KBM-7 (cell line): ENCODE measurements at places on chromosomes 12 and 14.

DNA sequence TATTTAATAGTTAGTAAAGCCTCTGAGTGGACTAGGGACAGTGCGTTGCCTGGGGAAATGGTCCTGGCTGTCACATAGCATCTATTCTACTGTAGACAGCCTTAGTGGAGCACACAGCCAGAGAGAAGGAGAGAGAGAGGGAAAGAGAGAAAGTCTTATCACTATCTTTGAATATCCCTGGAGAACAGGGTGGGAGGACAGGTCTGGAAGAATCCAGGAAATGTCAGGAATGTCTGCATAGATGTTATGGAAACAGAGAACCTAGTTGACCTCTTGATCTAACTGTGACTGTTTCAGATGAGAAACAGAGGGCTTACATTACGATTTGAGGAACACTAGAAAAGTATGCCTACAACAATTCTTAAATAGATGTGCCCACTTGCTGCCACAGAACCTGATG, 92.8 kb downstream of the SLC15A5 start:
- no peak for DNase-seq

GRCh38 chr14:72699852-72700257, 194.0 kb downstream of the DPF3 start:
- DNase-seq: peak; percentile 83

DNA sequence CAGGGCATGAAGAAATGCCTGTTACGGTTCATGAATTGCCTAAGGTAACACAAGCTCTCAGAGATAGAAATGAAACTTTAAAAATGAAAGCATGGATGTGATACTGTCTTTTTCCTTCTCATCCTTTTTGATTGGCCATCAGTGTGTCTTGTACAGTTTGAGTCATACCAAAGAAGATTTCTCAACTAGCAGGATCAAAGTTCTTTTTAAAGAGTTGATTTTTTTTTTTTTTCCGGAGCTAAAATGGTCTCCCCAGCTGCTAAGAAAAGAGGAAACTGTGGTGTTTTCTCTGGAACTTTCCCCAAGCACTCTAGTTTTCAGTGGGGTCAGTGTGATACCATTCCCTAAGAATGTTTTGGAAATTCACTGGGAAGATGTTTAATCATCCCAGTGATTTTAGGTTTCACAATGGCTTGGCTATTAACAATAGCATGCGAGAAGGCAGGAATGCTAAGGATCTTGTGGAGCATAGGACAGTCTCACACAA, 105.0 kb downstream of the ETNK1 start:
- peak; percentile 43 for DNase-seq

- DNase-seq: no peak
Observed at GRCh38 chr14:22572562-22573058, 16.4 kb downstream of the DAD1 start.

DNA sequence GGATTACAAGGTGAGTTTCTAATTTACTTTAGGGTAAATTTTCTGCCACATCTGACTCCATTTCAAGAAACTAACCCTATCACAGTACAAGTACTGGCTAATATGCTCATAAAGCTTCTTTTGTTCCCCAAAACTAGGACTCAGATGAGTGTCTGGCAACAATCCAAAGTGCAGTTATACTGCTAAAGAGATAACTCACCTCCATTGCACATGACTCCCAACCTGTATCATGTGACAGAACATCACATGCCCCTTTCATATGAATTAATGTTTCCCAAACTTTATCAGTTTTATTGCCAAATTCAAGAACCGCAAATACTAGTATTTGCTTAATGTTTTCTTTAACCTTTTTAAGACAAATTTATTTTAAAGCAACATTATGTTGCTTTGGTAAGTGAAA, 3.9 kb upstream of the PPP1R12A start:
- no peak for DNase-seq

DNA sequence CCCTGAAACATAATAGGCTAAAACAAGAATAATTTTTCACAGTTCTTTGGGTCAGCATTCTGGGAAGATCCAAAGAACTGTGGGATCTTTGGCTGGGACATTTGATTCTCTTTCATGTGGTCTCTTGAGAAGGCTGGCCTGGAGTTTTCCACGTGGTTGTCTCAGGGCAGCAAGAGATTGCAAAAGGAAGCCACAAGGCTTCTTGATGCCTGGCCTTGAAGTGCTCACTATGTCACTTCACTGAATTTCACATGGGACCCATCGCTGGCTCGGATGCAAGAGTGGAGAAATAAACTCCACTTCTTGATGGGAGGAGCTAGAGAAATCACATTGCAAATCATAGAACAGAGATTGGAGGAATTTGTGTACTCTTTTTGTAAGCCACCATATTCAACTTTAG, 343.4 kb downstream of the MED13L start:
- DNase-seq: no peak

- peak; percentile 79 for DNase-seq
Observed at GRCh38 chr12:2291182-2291832, 238.5 kb downstream of the CACNA1C start.

- no peak for DNase-seq
Observed at GRCh38 chr14:100564512-100564911, 22.7 kb downstream of the BEGAIN start.

DNA sequence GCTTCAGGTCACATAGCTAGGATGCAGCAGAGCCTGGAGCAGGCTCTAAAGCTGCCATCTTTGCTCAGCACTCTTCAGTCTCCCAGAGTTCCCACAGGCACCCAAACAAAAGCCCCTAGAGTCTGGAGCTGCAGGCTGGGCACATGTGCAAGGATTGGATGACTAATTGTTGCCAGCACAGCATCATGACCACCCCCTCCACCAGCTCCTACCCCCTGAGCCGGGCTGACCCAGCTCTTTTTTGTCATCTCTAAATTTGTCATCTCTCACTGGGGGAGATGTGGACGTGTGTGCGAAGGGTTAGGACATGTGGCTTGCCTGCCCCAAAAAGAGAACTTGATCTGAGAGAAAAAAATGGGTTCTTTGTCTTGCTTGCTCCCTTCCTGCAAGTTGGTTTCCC, 4.3 kb upstream of the MMP19 start:
- peak; percentile 43 for DNase-seq

- DNase-seq: no peak
Observed at GRCh38 chr12:56212361-56212760, 9.4 kb downstream of the RNF41 start.

DNA sequence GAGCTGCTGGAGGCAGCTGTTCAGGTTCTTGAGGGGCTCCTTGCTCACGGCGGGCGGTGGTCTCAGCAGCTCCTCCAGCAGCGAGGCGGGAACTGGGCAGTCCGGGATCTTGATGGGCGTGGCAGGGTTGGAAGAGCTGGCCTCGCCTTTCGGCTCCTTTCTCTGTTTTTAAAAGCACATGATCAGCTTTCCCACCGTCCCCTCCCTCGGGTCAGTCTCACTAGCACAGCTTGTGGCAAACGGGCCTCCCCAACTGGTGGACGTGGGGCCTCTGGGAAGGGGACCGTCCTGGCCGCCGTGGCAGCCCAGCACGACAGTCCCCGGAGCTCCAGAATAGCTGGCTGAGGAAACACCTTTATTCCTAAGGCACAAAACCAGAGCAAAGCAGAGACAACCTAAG, 12.5 kb upstream of the ANKLE2 start:
- no peak for DNase-seq

DNA sequence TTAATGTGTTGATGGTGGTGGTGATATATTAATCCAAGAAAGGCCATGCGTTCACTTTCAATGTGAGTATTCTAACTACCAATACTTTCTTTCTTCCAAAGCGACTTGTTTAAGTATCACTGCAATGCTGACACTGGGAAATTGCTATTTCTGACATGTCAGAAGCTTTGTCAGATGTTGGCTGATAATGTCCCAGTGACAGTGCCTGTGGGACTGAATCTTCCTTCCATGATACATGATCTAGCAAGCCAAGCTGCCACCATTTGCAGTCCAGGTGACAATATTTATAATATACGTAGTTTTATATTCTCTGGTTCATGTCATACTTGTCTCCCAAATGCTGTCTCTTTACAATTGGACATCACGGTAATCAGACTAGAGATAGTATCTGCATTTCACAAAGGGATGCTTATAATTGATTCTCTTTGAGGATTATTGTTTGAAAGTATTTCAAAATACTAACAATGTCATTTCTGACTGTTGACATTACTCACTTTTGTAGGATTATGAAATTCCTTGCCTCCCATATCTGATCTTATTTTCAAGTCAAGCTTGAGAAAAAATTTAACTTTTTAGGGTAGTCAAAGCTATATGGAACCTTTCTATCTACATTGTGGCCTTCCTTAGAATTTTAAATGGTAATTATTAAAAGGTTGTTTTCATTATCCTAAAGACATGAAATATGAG, 57.3 kb downstream of the KNTC1 start:
- DNase-seq: no peak

- DNase-seq: peak; percentile 78
Observed at GRCh38 chr12:109432842-109433304, 44.2 kb downstream of the KCTD10 start.

- DNase-seq: no peak
Observed at GRCh38 chr14:55062517-55063351, 11.3 kb downstream of the MAPK1IP1L start.

- DNase-seq: peak; percentile 63
Observed at GRCh38 chr12:98612696-98613334, 19.3 kb downstream of the SLC25A3 start.

- no peak for DNase-seq
Observed at GRCh38 chr12:112182499-112182898, 57.1 kb downstream of the TRAFD1 start.

DNA sequence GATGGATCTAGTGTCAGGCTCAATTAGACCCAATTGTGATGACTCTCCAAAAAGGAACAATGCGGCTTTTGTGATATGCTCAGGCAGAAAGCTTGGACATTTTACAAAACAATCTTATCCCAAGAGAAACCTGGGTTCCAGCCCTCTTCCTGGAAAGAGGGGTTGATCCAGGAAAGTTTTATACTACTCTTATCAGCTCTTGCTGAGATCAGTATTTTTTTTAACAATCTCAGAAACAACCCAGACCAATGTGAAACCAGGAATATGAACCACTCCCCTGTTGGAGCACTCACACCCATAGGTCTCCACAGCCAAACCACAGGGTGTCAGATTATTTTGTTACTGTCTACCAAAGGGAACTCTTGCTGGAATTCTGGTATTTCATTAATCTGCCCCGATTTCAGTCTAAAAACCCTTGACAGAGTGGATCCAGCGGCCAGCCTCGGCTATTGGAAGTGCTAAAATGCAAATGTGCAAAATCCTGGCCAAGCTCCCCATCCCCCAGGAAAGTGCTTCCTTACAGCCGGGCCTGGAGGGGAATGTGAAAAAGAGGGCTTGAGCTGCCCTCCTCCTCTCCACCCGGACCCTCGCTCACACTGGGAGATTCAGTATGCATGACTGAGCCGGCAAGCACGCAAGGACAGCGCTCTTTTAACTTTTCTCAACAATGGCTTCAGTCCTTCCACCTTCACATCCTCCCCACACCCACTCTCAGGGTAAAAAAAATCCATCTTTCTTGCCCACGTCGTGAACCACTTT, 4.0 kb downstream of the FBXL14 start:
- DNase-seq: no peak

DNA sequence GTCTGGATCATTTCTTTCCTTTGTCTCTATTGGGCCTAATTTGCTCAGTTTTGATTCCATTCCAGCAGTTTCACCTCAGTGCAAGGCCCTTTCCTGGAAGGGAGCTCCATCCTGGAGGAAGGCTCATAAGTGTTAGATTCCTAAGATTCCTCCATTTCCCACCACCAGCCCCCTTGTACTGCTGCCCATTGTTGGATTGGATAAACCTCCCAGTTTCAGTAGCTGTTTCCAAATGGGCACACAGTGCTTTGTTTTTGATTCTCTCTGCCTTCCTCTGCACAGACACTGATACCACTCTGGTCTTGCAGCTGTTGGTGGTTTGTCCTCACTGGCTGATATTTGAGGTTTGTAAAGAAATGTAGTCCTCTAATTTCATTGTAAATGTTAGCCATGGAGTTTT, 158.9 kb downstream of the SLC15A5 start:
- DNase-seq: no peak

- no peak for DNase-seq
Observed at GRCh38 chr14:43410631-43411030, 1096.5 kb downstream of the FSCB start.

- DNase-seq: peak; percentile 72
Observed at GRCh38 chr14:24436355-24437019, 6.1 kb downstream of the SDR39U1 start.

- no peak for DNase-seq
Observed at GRCh38 chr14:28758253-28758884, 8.2 kb upstream of the FOXG1 start.

DNA sequence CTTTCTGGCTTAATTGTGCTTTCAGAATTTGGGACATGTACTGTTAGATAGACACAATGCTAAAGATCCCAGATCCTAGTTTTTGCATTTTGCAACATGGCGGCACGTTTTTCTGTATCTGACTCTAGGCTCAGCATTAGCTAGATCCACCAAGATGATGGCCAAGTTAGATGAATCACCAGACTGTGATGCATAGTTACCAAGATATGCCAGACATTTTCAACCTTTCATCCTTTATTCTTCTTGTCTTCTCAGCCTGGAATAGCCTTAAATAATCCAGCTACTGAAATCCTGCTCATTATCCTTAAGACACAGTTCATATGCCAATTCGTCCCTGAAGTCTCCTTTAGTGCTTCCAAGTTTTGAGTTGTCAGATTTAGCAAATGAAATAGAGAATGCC, 144.9 kb upstream of the CRY1 start:
- DNase-seq: no peak

DNA sequence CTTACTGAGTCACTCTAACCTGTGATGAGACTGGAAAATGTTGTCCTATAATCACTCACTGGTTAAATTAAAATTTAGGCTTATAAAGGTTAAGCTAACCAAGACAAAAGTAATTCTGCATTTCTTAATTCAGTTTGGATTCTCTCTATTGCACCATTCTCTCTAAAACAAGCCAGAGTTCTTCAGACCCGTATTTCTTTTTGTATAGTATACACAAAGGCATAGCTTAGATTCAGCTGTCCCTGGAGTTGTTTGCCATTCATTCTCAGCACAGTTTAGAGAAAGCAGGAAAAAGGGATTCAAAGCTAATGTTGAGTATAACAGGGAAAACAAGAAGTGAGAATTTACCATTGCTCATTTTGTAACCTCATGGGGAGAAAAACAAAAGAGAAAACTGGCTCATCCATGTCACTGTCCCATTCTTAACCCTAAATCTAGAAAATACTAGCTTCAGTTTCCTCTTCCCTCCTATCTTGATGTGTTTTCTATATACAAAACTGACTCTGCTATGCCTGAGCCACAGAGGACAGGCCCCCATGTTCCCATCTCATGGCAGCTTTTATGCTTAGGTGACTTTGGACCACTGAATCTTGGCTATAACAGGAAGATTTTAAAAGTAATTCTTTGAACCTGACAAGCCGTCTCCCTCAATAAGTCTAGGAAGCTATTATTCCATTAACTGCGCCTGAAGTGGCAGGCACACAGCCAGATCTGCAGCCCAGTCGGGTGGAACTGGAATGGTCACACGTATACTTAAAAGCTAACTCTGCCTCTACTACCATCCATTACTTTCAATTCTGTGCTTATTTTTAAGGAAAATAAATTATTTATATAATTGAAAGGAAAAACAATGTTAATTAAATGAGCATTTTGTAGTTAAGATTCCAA, 7.0 kb downstream of the AREL1 start:
- no peak for DNase-seq

- no peak for DNase-seq
Observed at GRCh38 chr12:130480231-130480630, 142.5 kb downstream of the PIWIL1 start.
